ENCODE measurements at places on chromosomes 2 and 18.

- DNase-seq, result peak; percentile 13
These were observed 132.0 kb downstream of the ALPK2 start for GRCh38 chr18:58496937-58497336.

DNA sequence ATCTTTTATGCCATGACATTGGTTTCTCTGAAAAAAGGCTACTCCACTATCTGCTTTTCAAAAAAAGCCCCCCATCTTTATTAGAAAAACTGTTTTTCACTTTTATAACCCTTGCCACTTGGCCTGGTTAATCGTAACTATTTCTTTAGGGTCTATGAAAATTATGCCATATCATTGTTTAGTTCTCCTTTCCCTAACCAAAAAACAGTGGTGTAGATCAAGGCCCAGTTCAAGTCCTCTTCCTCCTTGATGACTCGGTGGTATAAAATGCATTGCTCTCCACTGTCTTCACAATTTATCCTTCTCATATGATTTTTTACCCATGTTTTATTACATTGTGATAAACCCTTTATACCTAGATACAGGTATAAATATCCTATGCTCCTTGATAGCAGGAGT lies 205.5 kb downstream of the ZNF521 start:
- DNase-seq, result no peak

- no peak for DNase-seq
These were observed 18.2 kb upstream of the RESP18 start for GRCh38 chr2:219350710-219351221.

GRCh38 chr2:189997016-189997415 lies 65.5 kb downstream of the MSTN start:
- DNase-seq, result no peak

GRCh38 chr2:236568922-236569572 lies 578 bp upstream of the ACKR3 start:
- DNase-seq, result no peak

Data from stimulated activated naive CD8-positive, alpha-beta T cell treated with anti-CD3 and anti-CD28 coated beads, Interleukin-15, Interleukin-2, amounts not matched to agents 100 U/mL and 50 U/mL, for 24 hours (primary cell).